ENCODE measurements at places on chromosomes 7 and 10. TPM values are rescaled to one million over a fixed set of nuclear protein-coding genes. Genes with fewer than 3 reads are reported as not detected.

Gene ATG9B
- total RNA-seq = under 0.01 TPM

Gene DRGX
- not detected for total RNA-seq

Gene TAS2R3
- total RNA-seq = 0.33 TPM

Gene RNF148
- 0.98 TPM for total RNA-seq

Gene FXYD4
- not detected for total RNA-seq

Gene AKR1C4
- total RNA-seq = 0.09 TPM

Gene LBX1
- not detected for total RNA-seq

Gene BUB3
- total RNA-seq = 215 TPM

Gene CDHR3
- 1.5 TPM for total RNA-seq

Gene ELN
- 12.4 TPM for total RNA-seq

Gene CLEC2L
- not detected for total RNA-seq

Gene DCLRE1A
- 5.3 TPM for total RNA-seq

Gene CDK6
- total RNA-seq = 39.8 TPM

Gene EGR2
- 0.22 TPM for total RNA-seq

Gene PON1
- not detected for total RNA-seq

Gene CARD11
- 2.1 TPM for total RNA-seq

Gene NACAD
- 0.43 TPM for total RNA-seq

Gene SERPINE1
- 74.3 TPM for total RNA-seq

Gene CFTR
- total RNA-seq = not detected

Gene UPK3B
- total RNA-seq = 0.11 TPM

Gene CNPY1
- not detected for total RNA-seq

Gene PIK3AP1
- 0.09 TPM for total RNA-seq

Gene NAT16
- total RNA-seq = not detected

Gene AZGP1
- not detected for total RNA-seq

Gene SLC26A3
- not detected for total RNA-seq
